ENCODE measurements at places on chromosomes 5 and 9. TPM values are rescaled to one million over a fixed set of nuclear protein-coding genes. Genes with fewer than 3 reads are reported as not detected.

Gene FBP2
- total RNA-seq: not detected

Gene PCDHB10
- total RNA-seq: 1.4 TPM

Gene SLC35D2
- total RNA-seq: 13.1 TPM

Gene ISL1
- not detected for total RNA-seq

Gene GRIA1
- 0.16 TPM for total RNA-seq

Gene OLFM1
- total RNA-seq: 1.1 TPM

Gene PCDHGB6
- total RNA-seq: 3.7 TPM

Gene HTR4
- not detected for total RNA-seq

Gene KCNMB1
- total RNA-seq: not detected

Gene PTPRD
- total RNA-seq: 13.1 TPM

Gene MPDZ
- total RNA-seq: 39.6 TPM

Gene CDC14B
- total RNA-seq: 29.9 TPM

Gene MAP1B
- total RNA-seq: 132 TPM

Gene TOPORS
- total RNA-seq: 26.6 TPM

Gene ASPN
- total RNA-seq: 11.2 TPM

Gene ELOVL7
- total RNA-seq: 0.09 TPM

Gene ANKRD34B
- not detected for total RNA-seq

Gene THBS4
- total RNA-seq: 1.6 TPM

Gene HTR1A
- not detected for total RNA-seq

Gene PALM2AKAP2
- 1.9 TPM for total RNA-seq

Gene KIF2A
- 32.6 TPM for total RNA-seq

Gene SAXO1
- total RNA-seq: 0.09 TPM

Gene SPINK9
- not detected for total RNA-seq

Gene FOXD4
- 0.16 TPM for total RNA-seq

Gene SLC27A6
- total RNA-seq: not detected
